ENCODE measurements at places on chromosomes 11 and 22.
A peak's percentile ranks its signal among the peaks of the same experiment; 100 is the strongest.

DNA sequence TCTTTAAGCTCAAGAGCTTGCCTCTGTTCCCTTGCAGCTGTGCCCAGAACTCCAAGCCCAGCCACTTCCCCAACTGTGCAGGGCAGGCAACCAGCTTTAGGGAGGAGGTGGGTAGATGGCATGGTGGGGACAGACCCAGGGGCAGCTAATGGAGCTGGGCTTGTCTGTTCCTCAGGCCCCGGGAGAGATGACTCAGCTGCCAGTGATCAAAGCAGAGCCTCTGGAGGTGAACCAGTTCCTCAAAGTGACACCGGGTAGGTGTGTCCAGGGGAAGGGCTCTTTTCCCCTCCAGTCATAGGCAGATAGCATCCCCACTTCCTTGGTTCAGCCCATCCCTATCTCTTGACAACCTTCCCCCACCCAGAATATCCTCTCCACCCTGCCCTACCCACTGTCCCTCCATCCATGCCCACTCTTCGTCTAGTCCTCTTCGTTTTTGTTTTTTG is 32.4 kb downstream of the CREB3L1 start:
- no peak for DNase-seq

GRCh38 chr11:105574974-105575373 is 34.9 kb upstream of the GRIA4 start:
- no peak for DNase-seq

DNA sequence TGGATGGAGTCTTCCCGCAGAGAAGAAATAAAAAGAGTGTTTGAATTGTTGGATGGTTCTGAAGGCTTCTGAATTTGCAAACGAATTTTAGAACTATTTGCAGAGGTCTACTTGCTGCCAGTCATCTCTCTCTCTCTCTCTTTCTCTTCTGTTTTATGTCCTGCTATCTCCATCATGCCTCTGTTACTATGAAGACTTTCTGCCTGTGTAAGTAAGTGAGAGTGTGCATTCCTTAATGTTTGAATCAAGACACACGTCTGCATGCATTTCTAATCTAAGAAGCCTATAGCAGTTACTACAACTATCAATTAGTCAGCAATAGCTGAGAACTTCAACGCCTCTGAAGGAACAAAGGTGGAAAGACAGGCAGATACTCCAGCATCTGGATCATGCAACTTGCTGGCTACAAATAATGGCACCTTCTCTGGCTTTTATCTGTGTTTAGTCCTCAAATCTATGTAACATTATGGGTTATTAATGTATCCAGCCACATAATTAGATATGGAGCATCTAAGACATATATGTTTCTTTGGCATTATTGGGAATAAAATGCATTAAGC is 191.5 kb upstream of the BLID start:
- DNase-seq: no peak

DNA sequence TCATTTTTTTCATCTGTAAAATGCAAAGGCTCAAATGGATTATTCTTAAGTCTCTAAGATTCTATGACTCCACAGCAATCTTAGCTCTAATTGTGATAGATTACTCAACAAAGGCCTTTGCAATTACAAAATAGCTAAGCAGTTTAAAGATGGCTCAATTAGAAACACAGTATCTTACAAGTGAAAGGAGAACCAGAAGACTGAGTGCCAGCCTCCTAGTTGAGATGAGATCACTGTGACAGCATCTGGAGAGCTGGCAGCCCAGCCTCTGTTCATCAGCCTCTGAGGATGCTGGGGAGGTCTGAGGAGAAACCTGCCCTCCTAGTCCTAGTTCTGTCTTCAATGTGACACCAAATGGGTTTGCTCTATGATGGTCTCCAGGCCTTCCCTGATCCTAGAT is 158.4 kb upstream of the NARS2 start:
- no peak for DNase-seq

- DNase-seq: no peak
These were observed 37.5 kb downstream of the TRIOBP start for GRCh38 chr22:37734402-37734700.

DNA sequence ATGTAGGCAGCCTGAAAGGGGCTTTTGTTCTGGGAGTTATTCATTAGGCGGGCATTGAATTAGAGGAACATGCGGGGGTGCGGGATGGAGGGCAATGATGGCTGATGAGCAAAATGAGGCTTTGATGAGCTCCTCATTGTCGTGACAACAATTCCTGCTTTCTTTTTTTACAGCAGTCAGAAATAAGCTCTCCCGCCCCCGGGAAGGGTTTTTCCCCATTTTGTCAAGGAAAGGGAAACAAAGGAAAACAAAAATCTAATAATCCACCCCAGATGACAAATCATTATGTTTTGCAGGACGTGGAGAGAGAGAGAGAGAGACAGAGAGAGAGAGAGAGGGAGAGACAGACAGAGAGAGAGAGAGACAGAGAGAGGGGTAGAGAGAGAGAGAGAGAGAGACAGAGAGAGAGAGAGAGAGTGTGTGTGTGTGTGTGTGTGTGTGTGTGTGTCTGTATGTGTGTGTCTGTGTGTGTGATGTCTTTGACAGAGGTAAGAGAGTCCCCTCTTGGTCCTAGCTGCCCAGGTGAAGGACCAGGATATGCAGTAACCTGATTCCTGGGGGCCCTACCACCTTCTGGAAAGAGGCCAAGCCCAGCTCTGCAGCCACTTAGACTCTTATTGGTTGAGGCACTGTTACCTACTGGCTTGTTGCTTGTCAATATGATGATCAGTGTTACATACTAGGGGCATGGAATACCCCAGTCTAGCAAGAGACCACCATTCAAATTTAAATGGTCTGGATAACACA is 46.7 kb upstream of the PARVA start:
- DNase-seq: no peak

GRCh38 chr11:8105133-8105532 is 24.1 kb downstream of the TUB start:
- DNase-seq: no peak

DNA sequence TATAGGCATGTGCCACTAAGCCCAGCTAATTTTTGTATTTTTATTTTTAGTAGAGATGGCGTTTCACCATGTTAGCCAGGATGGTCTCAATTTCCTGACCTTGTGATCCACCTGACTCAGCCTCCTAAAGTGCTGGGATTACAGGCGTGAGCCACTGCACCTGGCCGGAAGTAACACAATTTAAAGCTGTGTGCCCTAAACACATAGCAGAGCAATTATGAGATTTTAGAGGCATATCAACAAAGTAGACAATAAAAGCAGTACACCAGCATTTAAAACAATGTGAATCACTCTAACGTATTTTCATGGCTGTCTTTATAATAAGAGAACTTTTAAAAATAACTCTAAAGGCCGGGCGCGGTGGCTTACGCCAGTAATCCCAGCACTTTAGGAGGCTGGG is 42.4 kb downstream of the PRR14L start:
- no peak for DNase-seq

GRCh38 chr11:66915046-66915832 is 42.9 kb downstream of the PC start:
- DNase-seq: no peak

DNA sequence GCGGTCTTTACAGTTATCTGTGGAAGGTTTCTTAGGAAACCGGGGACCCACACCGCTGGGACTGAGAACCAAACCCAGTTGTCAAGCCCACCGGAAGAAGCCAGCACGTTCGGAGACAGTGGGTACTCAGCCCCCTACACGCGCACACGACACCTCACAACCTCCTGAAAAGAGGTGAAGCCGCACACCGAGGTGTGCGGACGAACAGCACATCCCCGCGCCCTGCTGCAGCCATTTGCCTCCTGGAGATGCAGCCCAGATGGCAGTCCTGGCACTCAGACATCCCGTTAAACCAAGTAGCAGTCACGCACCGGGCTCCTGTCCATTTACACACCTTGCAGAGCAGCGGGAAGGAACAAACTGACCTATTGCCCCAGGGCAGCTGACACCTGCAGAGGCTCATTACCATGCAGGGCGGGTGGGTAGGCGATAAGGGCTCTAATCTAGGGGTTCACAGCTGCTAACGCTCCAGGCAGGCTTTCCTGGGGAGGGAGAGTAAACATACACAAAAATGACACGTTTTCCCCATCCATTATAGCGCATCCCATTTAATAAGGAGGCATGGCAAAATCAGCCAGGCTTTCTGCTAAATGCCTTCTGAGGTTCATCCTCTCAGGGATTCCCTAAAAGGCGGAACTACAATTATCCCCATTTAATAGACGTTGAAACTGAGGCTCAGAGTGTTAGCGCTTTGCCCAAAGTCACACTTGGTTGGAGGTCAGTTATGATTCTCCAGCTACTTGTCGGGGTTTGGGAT is 864 bp upstream of the EHBP1L1 start:
- no peak for DNase-seq

DNA sequence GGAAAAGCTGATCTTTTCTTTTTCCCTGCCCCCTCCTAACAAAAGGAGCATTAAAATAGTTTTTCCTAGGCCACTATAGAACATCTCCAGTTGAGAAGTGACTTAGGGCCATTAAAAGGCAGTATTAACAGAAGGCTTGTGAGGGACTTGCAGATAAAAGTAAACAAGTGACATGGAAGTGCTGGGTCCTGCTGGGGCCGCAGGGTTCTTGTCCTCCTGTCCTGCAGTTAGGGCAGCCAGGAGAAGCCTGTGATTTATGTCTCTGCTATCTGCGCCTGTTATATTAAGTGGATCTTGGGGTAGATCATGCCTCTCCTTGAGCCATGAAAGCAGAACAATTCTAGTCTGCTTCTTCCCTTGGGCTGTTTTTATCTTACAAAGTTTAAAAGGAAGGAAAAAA is 271.4 kb upstream of the C11orf87 start:
- no peak for DNase-seq

GRCh38 chr11:2554338-2555207 is 109.8 kb downstream of the KCNQ1 start:
- DNase-seq: no peak

- no peak for DNase-seq
These were observed 11.8 kb downstream of the RNF121 start for GRCh38 chr11:71940561-71941219.

DNA sequence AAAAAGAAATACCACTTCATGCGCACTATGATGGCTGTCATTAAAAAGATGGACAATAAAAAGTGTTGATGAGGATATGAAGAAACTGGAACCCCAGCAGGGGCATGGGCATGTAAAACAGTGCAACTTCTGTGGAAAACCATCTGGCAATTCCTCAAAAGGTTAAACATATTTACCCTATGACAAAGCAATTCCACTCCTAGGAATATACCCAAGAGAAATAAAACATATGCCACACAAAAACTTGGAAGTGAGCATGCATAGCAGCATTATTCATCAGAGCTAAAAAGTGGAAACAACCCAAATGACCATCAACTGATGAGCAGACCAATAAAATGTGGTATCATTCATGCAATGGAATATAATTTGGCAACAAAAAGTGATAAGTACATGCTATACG is 50.1 kb downstream of the LRRC32 start:
- DNase-seq: no peak

DNA sequence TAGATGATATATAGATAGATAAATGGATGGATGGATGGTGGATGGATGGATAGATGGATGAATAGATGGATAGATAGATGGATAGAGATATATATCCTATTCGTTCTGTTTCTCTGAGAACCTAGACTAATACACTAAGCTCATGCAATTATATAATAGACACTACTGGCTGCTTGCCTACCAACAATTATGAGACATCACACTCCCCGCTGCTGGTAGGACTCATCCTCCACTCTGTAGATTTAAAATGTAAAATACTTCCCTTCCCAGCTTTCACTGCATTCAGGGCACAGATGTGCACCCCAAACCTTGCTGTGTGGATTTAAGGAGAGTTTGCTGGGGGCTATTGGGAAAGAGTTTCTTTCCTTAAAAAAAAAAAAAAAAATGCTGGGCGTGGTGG is 28.3 kb upstream of the RCN1 start:
- no peak for DNase-seq

- no peak for DNase-seq
These were observed 13.4 kb downstream of the SYT13 start for GRCh38 chr11:45272701-45273100.

- no peak for DNase-seq
These were observed 218.8 kb downstream of the HIPK3 start for GRCh38 chr11:33475993-33476392.

GRCh38 chr11:61666684-61667297 is 13.4 kb upstream of the DAGLA start:
- no peak for DNase-seq

GRCh38 chr11:73335204-73335923 is 27.3 kb downstream of the ARHGEF17 start:
- DNase-seq: peak; percentile 92

GRCh38 chr11:36361472-36361871 is 65.4 kb downstream of the PRR5L start:
- DNase-seq: no peak

- no peak for DNase-seq
These were observed 51.3 kb downstream of the CACNA1I start for GRCh38 chr22:39621826-39622225.

GRCh38 chr11:11641581-11641980 is 19.8 kb upstream of the GALNT18 start:
- DNase-seq: no peak

GRCh38 chr22:46233231-46233630 is 16.9 kb downstream of the CDPF1 start:
- no peak for DNase-seq

DNA sequence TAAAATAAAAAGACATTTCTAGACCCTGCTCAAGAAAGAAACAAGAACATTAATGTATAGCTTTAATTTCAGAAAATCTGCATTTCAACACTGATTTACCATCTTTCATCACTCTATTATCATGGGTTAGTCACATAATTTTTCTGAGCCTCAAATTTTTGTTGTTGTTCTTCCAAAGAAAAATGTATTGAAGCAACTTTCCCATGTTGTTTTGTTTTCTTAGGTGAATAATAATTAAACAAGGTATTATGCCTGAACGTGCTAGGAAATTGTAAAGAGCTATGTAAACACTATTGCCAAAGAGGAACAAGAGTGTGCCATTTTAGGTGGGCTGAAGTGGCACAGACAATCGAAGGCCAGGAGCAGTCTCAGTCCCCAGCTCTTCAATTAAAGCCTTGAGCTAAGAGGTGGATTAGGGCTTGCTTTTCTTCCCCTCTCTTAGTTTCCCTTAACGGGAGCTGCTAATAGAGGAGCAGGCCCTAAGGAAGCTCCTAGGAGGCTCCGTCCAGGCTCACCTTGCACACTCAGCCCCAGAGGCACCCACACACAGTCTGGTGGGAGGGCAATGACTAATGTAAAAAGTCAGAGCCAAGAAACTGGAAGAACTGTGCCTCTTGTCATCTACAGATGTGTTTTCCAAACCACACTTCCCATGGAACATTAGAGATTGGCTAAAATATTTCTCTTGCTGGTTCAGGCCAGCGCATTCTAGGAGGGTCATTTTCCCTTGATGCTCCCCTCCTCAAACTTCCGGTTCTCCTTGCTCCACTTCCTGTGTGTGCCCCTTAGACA is 8.8 kb upstream of the UBASH3B start:
- no peak for DNase-seq

- no peak for DNase-seq
These were observed 1.2 kb downstream of the JAML start for GRCh38 chr11:118223570-118223969.

- no peak for DNase-seq
These were observed 41.6 kb downstream of the BDNF start for GRCh38 chr11:27658535-27659236.

All from stimulated activated CD8-positive, alpha-beta memory T cell treated with anti-CD3 and anti-CD28 coated beads, Interleukin-4, amount 100 ng/mL, for 48 hours (primary cell).